ENCODE measurements at places on chromosomes 16 and 17.

GRCh38 chr16:67187175-67187890, 2.6 kb downstream of the EXOC3L1 start:
- DNase-seq, result no peak

GRCh38 chr16:54362591-54363206, 76.1 kb upstream of the IRX3 start:
- no peak for DNase-seq

- no peak for DNase-seq
These were observed 697 bp upstream of the SHISA9 start for GRCh38 chr16:12900599-12901203.

GRCh38 chr17:2368359-2368758, 31.1 kb downstream of the SGSM2 start:
- no peak for DNase-seq

GRCh38 chr17:13244513-13244912, 226.7 kb upstream of the ELAC2 start:
- DNase-seq, result no peak

DNA sequence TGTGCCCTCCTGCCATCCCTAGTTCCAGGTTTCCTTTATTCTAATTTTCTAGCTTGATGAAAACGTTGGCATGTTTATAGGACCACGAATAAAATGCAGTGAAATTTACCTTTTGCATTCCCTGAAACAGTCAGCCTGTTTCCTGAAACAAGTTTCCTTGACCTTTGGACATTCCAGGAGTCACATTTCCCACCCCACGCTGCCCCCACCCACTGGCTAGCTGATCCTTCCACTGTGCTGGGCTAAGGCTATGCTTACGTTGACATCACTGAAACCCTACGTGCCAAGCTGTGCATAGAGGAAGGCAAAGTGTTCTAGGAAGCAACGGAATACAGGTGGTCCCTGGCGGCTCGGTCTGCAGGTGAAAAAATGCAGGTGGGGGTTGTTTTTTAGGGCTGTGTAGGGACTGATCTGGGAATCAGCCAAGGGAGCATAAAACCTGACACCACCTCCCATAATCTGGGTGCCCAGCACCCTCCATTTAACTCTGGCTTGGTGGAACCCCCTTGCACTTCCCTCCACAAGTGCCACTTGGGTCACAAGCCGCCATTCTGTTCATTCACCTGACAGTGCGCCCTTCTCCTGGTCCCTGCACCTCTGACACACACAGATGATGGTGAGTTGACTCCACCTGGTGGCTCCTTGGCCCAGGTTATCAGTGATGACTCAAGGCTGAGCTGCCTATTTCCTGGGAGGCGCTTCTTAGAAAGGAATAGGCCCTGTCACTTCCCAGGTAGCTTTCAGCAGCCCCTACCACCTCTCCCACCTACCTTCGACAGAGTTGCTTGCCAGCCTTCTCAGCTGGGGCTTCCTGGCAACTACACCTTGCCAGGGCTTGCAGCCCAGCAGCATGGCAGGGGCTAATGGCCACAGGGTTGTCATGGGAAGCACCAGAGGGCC, 83.7 kb downstream of the N4BP1 start:
- no peak for DNase-seq

DNA sequence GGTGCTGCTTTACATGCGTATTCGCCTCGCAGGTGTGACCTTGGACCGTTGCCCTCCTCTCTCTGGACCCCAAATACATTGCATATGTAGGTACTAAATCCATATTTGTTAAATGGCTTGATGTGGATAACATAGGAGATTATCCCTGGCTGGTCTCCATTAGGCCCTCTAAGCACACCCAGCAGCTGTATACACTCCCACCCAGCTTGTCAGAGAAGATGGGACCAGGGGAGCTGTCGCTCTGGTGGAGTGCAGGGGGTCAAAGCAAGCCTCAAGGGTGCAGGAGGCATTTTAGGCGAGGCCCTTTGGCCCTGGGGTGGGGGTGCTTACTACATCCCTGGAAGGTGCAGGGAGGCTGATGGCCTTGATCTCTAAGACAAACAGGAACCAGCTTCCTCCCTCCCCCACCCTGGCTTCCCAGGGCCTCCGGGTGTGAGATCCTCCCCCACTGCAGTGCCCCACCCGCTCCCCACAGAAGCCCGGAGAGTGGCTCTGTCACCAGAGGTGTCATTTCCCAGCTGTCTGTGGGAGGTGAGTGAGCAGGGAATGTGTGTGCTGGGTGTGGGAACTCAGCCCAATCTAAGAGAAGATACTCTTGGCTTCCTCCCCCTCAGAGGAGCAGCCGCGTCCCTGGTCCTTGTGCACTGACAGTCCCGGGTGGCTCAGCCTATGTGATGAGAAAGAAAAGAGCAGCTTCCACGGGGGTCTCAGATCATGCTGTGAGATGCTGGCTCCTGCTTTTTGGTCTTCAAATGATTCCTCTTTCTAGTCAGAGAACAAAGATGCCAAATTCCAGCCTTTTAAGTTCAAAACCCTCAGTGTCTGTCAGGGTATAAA, 1.4 kb upstream of the VAMP2 start:
- DNase-seq, result no peak

GRCh38 chr16:55433030-55433429, 46.0 kb upstream of the MMP2 start:
- no peak for DNase-seq

DNA sequence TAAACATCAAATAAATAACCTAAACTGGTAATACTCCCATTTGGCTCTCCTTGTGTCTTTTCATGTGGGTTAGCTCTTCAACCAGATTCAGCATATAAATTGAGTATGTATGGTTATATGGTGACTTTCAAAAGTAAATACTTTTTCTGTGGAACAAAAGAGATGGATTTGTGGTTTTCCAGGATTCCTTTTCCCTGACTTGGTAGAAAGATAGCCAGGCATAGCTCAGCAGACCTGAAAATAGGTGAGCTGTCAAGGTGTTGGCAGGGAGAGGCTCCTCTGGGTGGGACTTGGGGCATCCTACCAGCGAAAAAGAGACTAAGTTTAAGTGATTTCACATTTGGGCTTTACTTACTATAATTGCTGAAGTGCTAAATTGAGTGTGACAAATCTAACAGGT, 80.3 kb downstream of the FTO start:
- DNase-seq, result no peak

DNA sequence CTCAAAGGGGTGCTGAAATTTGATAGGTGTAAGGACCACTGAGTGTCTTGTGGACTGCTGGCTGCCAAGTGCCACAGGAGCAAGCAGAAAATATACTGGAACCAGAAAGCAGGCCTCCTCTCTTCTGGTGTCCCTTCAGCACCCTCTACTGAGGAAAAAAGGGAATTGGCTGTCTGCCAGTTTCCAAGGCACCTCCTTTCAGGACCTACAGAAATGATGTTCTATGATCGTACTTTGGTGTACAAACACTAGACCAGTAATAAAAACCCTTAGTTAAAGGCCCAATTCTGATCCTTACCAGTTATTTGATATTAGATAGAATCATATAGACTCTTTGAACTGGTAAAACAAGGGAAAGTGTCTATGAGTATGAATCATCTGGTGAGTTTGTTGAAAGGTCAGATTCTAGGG, 35.8 kb upstream of the BCAS3 start:
- DNase-seq, result peak; percentile 67

GRCh38 chr16:2447920-2448583, 11.9 kb upstream of the TEDC2 start:
- no peak for DNase-seq

DNA sequence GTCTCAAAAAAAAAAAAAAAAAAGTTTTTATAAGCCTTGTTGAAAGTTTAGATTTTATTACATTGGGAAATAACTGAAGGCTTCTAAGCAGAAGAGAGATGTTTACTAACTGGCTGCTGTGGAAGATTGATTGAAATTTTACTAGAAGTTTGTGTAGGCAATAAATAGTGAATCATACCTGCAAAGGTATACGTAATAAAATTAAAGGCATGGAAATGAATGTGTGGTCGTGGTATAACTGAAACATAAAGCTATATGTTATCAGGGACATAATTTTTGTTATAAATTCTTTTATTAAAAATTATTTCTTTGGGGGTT, 8.7 kb downstream of the LUC7L3 start:
- DNase-seq, result no peak

DNA sequence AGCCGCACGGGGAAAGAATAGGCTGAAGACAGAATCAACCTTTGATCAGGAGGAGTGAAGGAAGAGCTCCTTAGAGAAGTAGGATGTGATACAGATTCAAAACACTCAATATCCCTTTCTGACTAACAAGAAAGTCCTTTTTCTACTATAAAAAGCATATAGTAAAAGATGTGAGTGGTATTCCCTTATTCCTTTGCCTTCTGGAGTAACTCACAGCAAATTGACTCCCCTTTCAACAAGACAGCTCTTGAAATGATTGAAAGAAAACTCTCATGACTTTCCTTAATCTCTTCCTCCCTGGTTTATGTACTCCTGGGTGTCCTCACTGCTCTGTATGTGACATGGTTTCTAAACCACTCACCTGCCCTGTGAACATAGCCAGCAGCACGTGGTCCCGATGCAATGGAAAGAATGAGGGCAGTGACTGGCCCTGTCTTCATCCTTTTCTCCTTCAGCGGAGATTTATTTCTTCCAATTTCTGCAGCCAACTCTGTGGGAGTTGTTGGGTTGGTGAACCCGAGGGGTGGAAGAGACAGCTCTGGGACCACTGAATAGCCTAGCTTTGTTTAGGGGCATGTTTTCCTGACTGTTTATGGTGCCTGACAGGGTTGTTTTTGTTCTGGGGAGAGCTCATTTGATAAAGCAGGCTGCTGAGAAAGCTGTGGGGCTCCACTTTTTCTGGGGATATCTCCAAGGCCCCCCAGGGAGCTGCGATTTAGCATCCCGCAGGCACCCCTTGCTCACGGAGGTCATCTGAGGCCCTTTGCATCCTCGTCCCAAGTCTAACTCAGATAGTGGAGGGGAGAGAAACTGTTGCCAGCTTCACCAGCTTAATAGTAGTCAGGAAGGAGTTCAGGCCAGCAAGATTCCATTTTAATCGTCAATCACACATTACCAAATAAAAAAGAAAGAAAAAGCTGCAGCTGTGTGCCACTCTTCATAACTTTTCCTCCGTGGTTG, 46.7 kb downstream of the MAP2K6 start:
- no peak for DNase-seq

- no peak for DNase-seq
These were observed 1.6 kb downstream of the CHD9 start for GRCh38 chr16:53056392-53056881.

GRCh38 chr16:72814226-72814625, 233.7 kb downstream of the ZFHX3 start:
- no peak for DNase-seq

GRCh38 chr16:80350061-80350460, 190.7 kb upstream of the DYNLRB2 start:
- DNase-seq, result no peak

- DNase-seq, result no peak
These were observed 202.0 kb downstream of the C16orf78 start for GRCh38 chr16:49575346-49576172.

DNA sequence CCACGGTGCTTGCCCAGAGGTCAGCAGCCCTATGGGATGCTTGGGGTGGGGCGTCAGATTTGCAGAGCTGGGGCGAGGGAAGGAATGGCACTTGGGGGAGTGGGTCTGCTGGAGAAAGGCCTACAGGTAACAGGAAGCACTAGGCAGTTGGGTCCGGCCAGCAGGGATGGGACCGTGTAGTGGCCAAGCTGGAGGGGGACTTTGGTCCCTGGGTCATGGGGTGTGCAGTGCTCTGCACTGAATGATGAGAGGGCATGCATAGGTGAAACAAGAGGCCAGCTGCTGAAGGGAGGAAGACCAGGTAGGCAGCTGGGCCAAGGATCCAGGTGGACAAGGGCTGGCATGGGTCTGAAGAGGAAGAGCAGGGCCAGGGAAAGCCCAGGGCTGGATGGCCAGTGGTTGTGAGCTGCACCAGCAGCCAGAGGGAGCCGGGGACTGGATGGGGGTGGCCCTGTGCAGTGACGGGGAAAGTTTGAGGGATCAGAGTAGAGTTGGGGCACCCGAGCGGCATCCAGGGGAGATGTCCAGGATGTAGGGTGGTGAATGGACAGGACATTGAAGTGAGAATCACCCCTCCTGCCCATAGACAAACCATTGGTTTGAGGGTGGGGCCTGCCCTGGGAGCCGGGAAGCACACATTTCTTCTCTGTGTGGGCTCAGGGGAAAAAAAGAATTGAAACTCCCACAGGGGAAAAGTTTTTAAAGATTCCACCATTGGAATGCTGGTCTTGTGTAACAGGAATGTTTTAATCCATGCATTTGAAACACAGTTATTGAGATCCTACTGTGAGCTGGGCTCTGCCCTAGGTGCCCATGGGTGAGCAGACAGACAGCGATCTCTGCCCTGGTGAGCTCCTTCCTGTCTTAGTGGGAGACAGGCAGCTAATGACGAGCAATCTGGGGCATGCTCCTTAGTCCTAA, 25.1 kb downstream of the RAI1 start:
- DNase-seq, result no peak

GRCh38 chr16:79698341-79698753, 97.8 kb upstream of the MAF start:
- no peak for DNase-seq

DNA sequence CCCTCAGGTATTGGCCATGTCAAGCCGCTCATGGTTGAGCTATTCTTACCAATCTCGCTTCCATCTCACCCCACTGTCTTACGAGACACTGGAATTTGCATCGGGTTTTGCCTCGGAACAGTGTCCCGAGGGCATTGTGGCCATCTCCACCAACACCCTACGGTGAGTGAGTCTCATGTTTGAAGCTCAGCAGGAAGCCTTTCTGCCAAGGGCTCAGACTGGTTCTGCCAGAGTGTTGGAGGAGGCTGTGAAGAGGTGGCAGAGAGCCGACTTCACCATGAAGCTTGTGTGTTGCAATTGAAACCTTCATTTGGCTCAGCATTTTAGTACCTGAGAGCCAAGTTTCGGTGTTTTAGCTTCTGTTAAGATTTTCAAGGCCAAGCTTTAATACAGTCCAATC, 38.0 kb downstream of the SF3B3 start:
- DNase-seq, result peak; percentile 41

DNA sequence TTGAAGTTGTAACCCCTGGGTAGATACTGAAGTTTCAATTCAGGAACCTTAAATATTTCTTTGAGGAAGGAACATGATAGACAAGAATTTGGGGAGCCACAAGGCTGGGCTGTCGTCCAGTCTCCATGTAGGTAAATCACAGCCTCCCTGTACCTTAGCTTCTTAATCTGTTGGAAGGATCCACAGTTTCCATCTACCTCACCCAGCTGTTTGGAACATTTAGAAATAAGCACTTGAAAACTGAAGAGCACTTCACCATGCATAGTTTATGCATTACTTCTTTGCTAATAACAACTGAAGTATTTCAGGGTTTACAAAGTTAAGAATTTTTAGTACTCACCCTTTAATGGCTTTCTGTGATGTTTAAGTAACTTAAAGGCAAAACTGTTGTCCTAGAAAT, 17.2 kb downstream of the TXNDC11 start:
- DNase-seq, result no peak

DNA sequence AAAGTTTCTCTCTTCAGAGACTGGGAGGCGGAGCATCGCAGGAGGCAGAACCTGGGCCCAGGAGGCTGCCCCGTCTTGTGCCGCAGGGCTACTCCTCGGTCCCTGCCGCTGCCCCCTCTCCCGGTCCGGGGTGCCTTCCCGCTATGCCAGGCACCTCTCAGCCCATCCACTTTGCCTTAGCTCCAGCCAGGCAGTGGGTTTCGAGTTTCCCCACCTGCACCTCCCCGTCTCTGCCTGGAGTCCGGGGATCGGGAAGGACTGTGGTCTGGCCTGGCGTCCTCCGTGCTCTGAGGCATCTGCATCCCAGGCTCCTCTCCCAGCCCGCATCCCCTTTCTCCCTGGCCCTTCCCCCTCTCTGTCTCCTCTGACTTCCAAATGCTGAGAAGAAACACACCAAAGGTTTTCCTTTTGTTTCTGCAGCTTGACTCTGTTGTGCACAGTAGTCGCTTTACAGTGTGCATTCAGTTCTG, 26.8 kb upstream of the PIK3R6 start:
- no peak for DNase-seq

- no peak for DNase-seq
These were observed 3.2 kb downstream of the AMFR start for GRCh38 chr16:56421976-56422669.

All from hippocampal formation (tissue), 2 donors.